ENCODE measurements at places on chromosomes 5 and 9. TPM values are rescaled to one million over a fixed set of nuclear protein-coding genes. Genes with fewer than 3 reads are reported as not detected.

FBXO4 gene
- total RNA-seq = 3.2 TPM

DNA sequence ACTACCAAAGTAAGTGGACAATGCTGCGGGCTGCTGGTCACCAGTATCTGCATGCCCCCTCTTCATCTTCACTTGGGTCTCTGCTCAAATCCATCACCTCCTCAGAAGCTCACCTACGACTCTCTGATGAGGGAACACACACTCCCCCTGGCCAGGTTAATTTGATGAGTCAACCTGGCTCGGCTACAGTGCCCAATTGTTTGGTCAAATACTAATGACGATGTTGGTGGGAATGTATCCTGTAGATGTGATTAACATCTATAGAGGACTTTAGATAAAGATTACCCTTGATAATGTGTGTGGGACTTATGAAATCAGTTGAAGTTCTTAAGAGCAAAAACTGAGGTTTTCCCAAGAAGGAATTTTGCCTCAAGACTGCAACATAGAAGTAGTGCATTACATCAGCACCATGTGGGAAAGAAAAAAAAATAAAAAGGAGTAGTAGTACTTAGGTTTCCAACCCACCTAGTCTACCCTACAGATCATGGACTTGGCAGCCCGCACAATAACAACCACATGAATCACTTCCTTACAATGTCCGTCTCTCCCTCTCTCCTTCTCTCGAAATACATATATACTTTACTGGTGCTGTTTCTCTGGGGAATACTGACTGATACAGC lies 467.3 kb downstream of the DNAH5 start:
- H3K4me3 ChIP-seq = no peak overlapping the region
- H3K36me3 ChIP-seq = no peaks in the 10 kb centered on the region
- no peaks in the 10 kb centered on the region for H3K4me1 ChIP-seq
- no peak overlapping the region for H3K27ac ChIP-seq
- DNase-seq = no peak
- no peaks in the 10 kb centered on the region for H3K27me3 ChIP-seq

DNA sequence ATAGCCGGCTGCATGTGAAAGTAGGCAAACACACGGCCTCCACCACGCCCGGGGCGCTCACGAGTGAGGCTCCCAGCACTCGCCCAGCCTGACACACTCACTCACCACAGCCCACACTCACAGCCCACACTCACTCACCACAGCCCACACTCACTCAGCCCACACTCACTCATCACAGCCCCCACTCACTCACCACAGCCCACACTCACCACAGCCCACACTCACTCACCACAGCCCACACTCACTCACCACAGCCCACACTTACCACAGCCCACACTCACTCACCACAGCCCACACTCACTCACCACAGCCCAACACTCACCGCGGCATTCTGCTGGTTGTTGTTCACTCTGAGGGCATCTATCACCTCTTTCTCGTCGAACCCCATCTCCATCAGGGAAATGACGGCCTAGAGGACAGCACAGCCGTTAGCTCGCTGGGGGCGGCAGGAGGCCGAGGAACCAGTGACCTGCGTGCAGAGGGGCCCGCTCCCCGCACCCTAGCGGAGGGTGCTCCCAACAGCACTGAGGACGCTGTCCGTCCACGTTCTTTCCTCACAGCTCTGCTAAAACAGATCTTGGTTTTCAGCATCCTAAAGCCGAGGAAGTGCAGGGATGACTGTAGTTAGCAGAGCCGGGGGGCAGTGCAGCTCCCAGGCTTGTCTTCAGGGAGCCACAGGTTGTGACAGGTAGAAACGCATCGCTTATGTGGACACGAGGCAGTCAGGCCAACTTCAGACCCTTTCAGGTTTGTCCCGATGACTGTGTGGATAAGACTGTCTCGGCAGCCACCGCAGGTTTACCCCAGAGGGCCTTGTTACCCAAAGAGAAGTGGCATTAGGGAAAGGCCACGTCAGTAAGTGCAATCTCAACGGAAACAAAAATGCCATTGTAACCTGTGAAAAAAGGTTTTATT lies 21.6 kb downstream of the UBAC1 start:
- H3K4me3 ChIP-seq = no peak overlapping the region
- H3K36me3 ChIP-seq = peaks cover 3% of the 10 kb centered on the region
- H3K4me1 ChIP-seq = peaks cover 10% of the 10 kb centered on the region
- H3K27ac ChIP-seq = no peak overlapping the region
- DNase-seq = no peak

DNA sequence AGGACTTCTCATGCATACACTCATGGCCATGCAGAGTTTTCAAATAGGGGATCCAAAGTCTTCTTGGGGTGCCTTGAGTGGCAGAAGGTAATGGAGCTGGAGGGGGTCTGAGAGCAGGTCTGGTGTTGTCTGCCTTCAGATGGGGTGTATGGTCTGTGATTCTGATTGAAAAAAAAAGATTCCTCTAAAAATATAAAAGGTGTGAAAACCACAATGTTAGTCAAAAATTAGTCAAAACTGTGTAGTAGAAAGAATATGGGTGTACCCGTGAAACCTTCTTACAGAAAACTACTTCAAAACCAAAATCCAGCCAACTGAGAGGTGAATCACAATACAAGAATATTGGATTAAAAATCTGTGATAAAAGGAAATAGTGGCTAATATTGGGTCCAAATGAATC lies 20.1 kb downstream of the DOCK2 start:
- no peaks in the 10 kb centered on the region for H3K4me1 ChIP-seq
- no peaks in the 10 kb centered on the region for H3K27me3 ChIP-seq
- no peak for DNase-seq
- H3K27ac ChIP-seq = no peak overlapping the region
- H3K4me3 ChIP-seq = no peak overlapping the region

DNA sequence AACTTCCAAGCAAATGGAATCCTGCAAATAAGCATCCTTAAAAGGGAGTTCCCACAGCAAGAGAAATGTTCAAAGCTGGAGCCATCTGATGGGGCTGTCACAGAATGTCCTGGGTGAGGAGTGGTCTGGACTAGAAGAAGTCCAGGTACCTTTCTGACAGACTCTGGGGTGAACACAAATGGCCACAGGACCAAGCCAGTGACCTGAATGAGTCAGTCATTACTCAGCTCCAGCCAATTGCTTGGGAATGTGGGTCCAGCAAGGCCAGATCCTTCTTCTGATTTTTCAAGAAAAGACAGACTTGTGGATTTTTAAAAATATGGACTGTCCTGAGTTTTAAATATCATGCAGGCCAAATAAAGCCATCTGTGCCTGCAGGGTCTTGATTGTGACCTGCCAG lies 30.1 kb downstream of the GALNT10 start:
- no peaks in the 10 kb centered on the region for H3K4me1 ChIP-seq
- no peak overlapping the region for H3K4me3 ChIP-seq
- no peaks in the 10 kb centered on the region for H3K36me3 ChIP-seq
- H3K27ac ChIP-seq = no peak overlapping the region
- no peaks in the 10 kb centered on the region for H3K27me3 ChIP-seq
